Small intestine (tissue), 16 donors: ENCODE measurements at places on chromosomes 3 and 15. TPM values are rescaled to one million over a fixed set of nuclear protein-coding genes. Genes with fewer than 3 reads are reported as not detected.
A peak's percentile ranks its signal among the peaks of the same experiment; 100 is the strongest.

The SERPINI2 gene
- 11.4 TPM for polyA plus RNA-seq

GRCh38 chr3:24952388-24952787 is 457.7 kb upstream of the THRB start:
- DNase-seq, result no peak

- no peak for DNase-seq
Measured at GRCh38 chr15:71282076-71282475, 166.8 kb downstream of the THSD4 start.

DNA sequence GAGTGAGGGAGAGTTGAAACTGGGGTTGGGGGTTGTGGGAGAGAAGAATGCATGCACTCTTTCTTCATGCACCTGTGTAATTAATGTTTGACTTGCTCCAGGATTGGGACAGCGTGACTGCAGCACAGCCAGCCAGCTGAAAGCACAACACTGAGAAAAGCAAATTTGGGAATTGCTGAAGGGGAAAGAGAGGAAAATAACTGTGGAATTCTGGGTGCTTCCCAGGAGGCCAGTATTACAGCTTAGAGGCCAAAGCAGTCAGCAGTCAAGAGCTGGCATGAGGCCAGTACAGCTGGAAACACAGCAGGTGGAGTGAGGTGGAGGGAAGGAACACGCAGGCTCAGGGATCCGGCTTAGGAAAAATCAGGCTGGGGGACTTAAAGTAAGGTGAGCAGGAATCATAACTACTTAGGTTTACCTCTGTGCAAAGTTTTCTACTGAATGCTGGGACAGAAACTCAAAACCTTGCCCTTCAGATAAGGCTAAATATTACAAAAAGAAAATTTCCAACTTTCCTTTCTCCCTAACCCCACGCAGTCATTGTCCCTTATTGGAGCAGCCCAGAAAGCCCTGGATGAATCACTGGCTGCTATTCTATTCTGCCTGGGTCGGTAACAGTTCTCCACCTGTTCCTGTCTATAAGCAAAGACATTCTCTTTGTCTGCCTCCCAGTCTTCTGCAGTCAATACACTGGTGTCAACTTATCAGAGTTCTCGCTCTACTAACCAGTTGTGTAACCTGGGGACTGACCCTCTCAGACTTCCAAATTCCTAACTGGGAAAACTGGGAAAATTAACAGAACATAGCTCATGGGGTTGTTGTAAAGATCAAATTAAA is 167.2 kb downstream of the MAGI1 start:
- peak; percentile 62 for DNase-seq

GRCh38 chr15:27993996-27994780 is 104.9 kb downstream of the OCA2 start:
- no peak for DNase-seq

GRCh38 chr3:69483449-69483848 is 97.6 kb upstream of the FRMD4B start:
- no peak for DNase-seq
